ENCODE measurements at places on chromosomes 4 and X.
A peak's percentile ranks its signal among the peaks of the same experiment; 100 is the strongest.

GRCh38 chr4:4787421-4787820, 72.0 kb upstream of the MSX1 start:
- no peak for DNase-seq

GRCh38 chr4:88138561-88138960, 19.9 kb downstream of the ABCG2 start:
- no peak for DNase-seq

DNA sequence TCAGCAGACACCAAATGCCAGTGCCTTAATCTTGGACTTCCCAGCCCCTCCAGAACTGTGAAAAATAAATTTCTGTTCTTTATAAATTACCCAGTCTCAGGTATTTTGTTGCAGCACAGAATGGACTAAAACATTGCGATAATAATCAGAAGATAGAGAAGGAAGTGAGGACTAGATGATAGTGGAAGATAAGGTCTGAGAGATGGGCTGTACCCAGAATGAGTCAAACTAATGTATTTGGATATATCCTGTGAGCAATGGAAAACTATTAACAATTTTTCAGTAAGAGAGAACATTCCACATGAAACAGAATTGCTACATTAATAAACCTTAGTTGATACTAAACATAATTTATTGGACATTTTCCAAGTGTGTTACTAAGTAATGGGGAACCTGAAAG, 93.3 kb downstream of the FANCB start:
- DNase-seq: no peak

DNA sequence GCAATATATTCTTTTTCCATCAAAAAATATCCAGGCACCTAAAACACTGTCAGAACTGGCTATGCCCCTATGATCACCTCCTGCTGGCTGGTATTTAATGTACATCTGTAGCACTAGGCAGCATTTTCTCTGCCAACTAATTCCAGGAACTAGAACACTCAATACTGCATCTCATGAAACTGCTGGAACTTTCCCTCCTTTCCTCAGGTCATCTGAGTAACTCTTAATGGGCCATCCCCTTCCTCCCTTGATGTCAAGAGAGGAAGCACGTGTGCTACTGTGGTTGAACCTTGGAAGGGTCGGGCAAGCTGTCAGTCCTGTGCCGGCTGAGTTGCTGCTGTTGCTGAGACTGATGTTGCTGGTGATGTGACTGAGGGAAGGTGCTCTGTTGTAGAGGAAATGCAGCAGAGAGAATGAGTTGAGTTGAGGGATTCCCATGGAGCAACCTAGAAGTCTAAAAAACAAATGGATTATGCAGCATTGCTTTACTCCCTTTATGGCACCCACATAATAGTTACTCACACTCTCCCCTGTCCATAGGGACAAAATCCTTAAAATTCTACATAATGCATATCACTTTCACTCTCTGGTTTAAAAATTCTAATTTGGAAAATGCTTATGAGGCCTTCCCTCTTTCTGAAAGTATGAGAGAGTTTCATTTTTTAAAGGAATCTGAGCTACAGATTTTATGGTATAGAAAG, 39.5 kb downstream of the TMEM165 start:
- no peak for DNase-seq

GRCh38 chr4:74481891-74482609, 37.1 kb downstream of the AREG start:
- DNase-seq: no peak

GRCh38 chr4:15525080-15525479, 55.4 kb downstream of the CC2D2A start:
- no peak for DNase-seq

DNA sequence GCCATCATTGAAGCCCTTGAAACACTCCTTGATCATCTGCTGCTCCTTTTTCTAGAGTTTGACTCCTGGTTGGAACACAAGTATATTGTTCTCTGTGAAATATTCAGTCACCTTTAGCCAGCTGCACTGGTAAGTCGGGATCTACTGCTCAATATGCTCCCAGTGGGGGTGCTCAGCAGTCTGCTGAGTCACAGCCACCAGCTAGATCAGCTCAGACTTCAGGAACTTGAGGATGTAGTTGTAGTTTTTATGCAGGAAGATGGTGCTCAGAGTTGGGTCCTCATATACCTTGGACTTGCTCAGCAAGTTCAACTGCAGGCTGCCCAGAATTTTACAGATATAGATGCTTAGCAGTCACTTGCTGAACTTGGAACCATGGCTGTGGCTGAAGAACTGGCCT, 202.5 kb upstream of the RPL34 start:
- no peak for DNase-seq

DNA sequence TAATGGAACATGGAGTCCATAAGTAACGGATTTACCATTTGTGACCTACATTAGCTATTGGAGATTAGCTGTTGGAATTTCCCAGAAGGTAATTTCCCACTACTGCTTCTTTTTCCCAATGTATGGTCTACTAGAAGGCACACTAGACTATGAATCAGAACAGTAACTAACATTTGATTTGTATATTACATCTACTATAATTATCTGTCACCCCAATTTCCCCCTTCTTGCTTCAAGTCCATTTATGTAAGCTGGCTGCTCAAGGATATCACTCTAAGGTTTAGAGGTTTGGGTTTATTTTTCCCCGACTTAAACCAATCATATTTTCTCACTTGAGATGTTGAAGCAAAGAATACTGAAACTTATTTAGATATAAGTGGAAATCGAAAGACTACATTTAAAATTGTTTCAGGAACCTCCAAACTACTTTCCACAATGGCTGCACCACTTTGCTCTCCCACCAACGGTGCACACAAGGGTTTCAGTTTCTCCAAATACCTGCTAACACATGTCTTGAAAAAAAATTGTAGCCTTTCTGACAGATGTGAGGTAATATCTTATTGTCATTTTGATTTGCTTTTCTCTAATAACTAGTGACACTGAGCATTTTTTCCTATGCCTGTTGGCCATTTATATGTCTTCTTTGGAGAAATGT, 33.3 kb upstream of the H2AZ1 start:
- DNase-seq: no peak

- no peak for DNase-seq
Observed at GRCh38 chr4:94454405-94454804, 2.7 kb downstream of the PDLIM5 start.

DNA sequence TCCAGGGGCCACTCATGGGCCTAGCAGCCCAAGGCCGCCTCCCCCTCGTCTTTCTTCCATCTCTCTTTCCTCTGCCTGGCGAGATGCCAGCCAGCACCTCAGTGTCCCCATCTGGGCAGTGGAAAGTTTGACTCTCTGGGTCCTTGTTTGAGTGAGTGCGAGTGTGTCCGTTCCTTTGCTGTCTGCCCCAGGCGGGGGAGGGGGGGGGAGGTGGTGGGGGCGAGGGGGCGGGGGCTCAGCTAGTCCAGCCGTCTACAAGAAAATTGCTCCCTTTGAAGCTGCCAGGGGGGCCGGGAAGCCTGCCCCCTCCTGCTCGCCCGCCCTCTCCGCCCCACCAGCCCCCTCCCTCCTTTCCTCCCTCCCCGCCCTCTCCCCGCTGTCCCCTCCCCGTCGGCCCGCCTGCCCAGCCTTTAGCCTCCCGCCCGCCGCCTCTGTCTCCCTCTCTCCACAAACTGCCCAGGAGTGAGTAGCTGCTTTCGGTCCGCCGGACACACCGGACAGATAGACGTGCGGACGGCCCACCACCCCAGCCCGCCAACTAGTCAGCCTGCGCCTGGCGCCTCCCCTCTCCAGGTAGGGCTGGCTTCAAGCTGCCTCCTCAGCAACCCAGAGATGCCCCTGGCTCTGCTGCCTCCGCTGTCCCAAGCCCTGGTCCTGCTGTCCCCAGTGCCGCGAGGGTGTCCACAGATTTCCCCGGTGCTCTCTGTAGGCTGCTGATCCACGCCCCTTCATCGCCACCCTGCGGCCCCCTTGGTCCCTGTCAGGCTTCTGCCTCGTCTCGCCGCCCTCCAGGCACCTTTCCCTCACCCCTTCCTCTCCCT, at the start of gene BGN:
BGN (plus strand) TSS at position 440 of the 821 bp plus-strand sequence. CDS start 9,652 bp downstream, outside the sequence.
- DNase-seq: no peak

DNA sequence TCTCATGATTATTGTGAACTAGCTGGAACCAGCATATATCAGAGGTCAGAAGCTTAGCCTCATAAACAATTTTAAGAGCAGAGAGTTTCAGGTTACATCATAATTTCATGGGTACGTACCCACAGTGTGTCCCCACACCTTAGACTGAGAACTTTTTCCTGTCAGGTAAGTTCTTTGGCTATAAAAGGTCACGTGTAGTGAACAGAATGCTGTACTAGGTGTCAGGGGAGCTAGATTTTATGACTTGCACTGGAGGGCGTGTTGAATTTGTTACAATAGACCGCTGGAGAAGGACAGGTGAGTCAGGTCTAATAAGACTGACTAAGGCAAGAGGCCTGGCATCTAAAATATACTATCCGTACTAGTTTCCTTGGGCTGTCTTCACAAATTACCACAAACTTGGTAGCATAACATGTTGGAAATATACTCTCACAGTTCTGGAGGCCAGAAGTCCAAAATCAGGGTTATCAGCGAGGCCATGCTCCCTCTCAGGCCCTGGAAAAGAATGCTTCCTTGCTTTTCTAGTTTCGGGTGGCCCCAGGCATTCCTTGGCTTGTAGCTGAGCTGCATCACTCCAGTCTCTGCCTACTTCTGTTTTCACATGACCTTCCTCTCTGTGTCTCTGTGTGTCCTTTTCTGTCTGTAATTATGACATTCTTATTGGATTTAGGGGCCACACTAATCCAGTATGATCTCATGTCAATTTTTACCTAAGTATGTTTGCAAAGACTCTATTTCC, 512.0 kb upstream of the NR3C2 start:
- no peak for DNase-seq

GRCh38 chrX:122586831-122587230, 597.2 kb upstream of the GRIA3 start:
- DNase-seq: no peak

- no peak for DNase-seq
Observed at GRCh38 chr4:123297836-123298235, 98.8 kb upstream of the SPRY1 start.

GRCh38 chr4:111209706-111210105, 586.8 kb upstream of the PITX2 start:
- no peak for DNase-seq

- DNase-seq: no peak
Observed at GRCh38 chr4:174714393-174715211, 114.4 kb downstream of the GLRA3 start.

GRCh38 chrX:129116676-129117470, 406.4 kb downstream of the SMARCA1 start:
- no peak for DNase-seq

DNA sequence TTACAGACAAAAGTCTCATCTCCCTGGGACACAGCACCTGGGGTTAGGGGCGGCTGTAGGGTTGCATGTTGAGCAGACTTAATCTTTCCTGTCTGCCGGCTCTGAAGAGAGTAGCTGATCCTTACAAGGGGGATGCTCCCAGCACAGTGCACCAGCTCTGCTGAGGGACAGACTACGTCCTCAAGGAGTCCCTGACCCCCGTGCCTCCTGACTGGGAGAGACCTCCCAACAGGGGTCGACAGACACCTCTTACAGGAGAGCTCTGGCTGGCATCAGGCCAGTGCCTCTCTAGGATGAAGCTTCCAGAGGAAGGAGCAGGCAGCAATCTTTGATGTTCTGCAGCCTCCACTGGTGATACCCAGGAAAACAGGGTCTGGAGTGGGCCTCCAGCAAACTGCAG, 506.0 kb upstream of the FMR1 start:
- no peak for DNase-seq

DNA sequence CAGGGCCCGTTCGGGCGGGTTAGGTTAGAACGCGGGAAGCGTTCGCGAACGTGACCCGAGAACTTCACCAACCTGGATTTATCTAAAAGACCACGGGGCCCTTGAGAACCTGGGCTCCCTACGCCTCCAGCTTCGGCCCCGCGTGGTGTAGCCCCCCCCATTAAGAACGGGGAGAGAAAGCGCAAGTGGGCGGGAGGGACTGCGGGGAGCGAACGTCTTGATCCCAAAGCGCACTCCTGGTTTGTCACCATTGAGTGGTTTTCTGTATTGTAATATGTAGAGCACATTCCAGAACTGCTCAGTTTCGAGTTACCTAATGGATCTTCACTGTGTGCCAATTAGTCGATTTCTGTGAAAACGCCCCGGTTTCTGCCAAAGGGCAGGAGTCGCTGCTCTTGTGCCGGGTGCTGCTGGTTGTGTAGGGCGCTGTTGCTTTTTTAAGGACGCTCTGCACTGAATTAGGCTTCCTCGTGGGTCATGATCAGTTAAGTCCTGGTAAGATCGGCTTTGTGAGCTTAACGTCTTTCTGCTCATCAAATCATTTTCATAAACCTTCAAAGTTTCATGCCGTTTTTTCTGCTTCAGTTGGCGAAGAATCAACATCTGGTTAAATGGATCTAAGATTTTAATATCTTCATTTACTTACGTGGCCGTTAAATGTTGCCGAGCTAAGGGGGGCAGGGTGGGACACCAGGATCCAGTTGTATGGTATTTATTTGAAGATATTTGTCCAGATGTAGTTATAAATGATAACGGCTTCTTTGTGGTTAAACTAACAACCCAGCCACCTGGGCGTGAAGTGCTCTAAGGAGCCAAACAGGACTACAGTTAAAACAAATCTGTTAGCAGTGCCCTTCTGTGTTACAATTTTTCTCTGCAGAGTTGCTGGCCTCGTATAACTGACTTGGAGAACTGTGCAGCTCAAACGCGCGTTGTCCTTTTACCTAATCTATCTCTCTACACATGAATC, 809 bp downstream of the MND1 start:
- DNase-seq: peak; percentile 16

DNA sequence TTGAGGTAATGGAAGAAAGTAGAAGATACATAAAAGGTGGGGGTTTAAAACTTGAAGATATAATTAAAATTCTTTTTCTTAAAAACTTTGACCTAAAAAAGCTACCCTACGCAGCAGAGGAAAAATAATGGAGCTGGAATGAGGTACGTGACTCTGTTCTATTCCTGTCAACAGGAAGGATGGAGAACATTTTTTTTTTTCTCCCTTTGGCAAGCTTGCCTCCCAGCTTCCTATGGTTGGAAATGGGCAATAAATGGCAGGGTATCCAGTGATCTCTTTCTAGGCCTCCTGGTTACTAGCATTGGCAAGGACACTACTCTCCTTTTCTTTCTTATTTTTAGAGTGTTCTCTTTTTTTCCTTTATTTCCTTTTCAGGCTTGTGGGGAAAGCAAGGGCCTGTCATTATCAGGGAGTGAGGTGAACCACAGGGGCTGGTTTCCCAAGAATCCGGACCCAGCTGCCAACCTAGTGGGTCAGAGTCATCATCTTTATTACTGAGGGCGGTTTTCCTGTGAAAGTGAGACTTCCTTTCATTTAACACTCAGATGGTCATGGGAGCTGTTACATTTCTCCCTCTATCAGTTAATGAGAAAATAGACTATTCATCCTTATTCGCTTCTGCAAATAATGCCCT, 224.6 kb downstream of the SPRY1 start:
- no peak for DNase-seq

GRCh38 chrX:154441984-154442707, 1.8 kb upstream of the FAM50A start:
- DNase-seq: no peak
